Astrocyte of the spinal cord (primary cell): ENCODE measurements at places on chromosomes 6 and 20.

- DNase-seq: peak; percentile 81
Observed at GRCh38 chr6:53492860-53493634, 51.9 kb downstream of the GCLC start.

DNA sequence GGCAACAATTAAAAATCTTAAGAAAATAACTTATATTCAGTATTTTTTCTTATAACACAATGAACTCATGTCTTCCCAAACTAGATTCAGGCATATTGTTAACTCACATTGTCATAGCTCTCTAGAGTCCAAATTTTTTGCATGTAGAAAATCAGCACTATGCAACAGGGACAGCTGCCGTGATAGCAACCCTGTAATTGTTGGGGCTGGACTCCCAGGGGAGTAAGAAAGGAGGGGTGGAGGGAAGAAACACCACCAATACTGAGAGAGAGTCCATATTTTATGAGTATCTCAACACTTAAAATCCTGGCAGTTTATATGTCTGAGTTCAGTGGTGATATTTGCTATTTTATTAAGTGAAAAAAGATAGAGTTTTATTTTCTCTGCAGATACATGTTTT is 89.6 kb upstream of the HS3ST5 start:
- DNase-seq: no peak

DNA sequence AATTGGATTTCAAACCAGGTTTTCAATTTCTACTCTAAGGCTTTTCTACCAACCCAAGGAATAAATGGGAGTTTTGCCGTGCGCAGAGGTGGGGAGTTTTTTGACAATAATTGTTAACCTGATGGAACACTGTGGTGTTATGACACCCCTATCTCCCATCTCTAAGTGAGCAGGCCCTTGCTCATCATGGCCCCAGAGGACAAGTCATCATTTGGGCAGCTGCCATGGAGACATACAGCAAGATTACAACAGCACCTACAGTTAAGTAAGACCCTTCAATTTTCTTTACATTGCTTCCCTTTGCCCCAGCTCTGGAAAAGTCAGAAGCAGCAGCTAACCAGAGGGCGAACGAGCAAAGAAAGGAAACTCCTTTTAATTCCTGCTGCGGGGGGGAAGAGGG is 54.3 kb downstream of the ADGRF5 start:
- DNase-seq: no peak

DNA sequence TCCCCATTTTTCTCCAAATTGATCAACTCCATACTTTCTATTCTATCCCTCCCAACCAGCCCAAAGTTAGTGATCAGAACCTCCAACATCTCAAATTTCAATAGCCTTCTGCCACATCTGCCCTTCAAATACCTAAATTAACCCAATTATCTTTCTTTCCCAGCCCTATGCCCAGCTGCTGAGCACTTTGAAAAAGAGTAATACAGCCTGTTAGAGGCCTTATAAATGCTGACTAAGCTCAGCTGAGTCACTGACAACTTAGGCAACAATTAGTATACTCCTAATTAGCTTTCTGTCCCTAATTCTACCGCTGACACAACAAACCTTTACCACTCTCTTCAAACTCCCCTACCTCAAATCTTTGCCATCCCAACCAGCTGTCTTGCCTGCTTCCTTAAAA is 23.5 kb downstream of the RUNX2 start:
- no peak for DNase-seq

GRCh38 chr6:144316862-144317195 is 31.7 kb downstream of the UTRN start:
- DNase-seq: no peak

GRCh38 chr6:110953633-110954303 is 4.7 kb upstream of the GTF3C6 start:
- DNase-seq: no peak

GRCh38 chr6:50778696-50779095 is 40.0 kb upstream of the TFAP2B start:
- no peak for DNase-seq
